NCI-H1694 (cell line): ENCODE measurements at places on chromosomes 5 and 9.

- DNase-seq = no peak
These were observed 7.1 kb upstream of the HAND1 start for GRCh38 chr5:154485096-154485491.

DNA sequence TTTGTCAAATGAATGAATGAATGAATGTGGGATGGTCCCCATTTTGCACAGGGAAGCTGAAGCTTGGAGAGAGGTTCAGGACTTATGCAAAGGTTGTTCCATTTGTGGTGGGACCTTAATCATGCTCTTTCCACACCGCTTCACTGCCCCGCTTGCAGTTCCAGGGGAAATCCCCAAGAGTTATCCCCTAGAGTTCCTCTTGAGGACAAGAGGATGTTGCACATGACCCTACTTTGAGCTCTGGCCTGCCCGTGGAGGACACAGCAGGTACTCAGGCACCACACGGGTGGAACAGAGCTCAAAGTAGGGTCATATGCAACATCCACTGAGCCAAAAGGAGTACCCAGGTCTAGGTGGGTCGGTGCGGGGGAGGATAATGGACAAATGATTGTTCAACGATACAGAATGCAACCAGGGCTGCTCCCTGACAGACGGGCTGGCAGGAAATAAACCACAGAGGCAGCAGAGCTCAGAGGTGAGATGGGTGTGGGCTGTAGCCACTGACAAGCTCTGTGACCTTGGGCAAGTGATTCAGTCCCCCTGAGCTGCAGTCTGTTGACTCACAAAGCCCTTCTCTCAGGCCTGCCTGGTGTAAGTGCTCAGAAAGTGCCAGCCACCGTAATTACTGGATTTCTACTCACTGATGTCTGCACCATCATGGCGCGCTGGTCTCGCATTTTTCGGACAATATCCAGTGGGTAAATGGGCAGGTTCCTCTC lies 60.3 kb upstream of the EPB41L4B start:
- DNase-seq = no peak

GRCh38 chr5:12865529-12865928 lies 961.3 kb upstream of the CTNND2 start:
- DNase-seq = no peak

- DNase-seq = no peak
These were observed 75.6 kb downstream of the NTNG2 start for GRCh38 chr9:132237481-132237880.

DNA sequence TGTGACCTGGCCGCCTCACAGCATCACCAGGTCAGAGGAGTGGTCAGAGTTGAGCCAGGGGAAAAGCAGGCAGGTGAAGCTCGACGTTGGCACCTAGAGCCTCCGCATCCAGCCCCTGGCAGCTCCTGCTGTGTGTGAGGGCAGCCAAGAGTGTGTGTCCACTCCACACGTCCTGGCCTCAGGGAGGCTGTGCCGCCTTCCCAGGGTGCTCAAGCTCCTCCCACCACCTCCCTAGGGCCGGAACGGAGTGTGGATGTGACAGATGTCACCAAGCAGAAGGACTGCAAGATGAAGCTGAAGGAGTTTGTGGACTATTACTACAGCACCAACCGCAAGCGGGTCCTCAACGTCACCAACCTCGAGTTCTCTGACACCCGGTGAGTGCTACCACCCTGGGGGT lies 72.5 kb downstream of the PHF2 start:
- DNase-seq = no peak

- DNase-seq = no peak
These were observed 120.9 kb downstream of the COL23A1 start for GRCh38 chr5:178469011-178469974.

- DNase-seq = peak; percentile 2
These were observed 223.5 kb downstream of the SH3GL2 start for GRCh38 chr9:17802249-17802857.

GRCh38 chr5:159333545-159333925 lies 3.2 kb upstream of the IL12B start:
- no peak for DNase-seq

GRCh38 chr9:134628354-134628736 lies 13.3 kb upstream of the COL5A1 start:
- DNase-seq = no peak

DNA sequence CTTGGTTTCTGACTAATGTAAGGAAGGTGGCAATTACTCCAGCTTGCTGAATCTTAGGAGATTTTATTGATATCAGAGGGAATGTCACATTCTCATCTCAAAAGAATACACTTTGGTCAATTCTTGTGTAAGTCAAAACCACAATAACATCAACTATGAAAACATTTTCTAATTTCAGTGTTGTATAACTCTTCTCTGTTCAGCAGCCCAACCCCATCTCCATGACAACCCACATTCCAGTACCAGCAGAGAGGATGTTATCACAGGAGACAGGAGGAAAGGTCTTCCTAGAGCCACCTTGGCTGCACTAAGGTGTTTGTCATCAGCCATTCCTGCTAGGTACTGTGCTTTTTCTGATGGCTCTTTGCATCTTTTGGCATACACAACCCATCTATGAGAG lies 529.1 kb upstream of the BRINP1 start:
- DNase-seq = no peak

DNA sequence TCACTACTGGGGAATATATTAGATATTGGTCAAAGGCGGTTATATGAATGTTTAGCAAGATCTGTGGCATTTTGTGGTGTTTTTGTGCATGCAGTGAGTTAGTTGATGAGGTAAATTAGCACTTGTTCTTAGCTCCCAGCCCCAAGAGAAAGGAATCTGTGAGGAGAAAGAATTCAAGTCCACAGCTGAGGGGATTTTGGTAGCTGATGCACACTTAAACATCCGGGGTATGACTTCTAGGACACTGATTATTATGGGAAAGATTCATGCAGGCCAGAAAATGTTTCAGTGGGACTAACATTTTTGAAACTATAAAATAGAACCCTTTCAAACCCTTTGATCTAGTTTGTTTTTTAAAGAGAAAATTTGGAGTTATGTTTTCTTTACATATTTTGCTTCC lies 118.2 kb upstream of the RPS23 start:
- DNase-seq = no peak

- DNase-seq = no peak
These were observed 47.4 kb downstream of the EXOSC2 start for GRCh38 chr9:130741024-130741305.

- DNase-seq = no peak
These were observed 26.1 kb upstream of the CSF1R start for GRCh38 chr5:150112201-150113046.

GRCh38 chr9:121268851-121269641 lies 1.1 kb downstream of the GSN start:
- DNase-seq = no peak

- no peak for DNase-seq
These were observed 147.8 kb downstream of the AOPEP start for GRCh38 chr9:94874316-94874715.

- no peak for DNase-seq
These were observed 99.4 kb downstream of the VCAN start for GRCh38 chr5:83570916-83571315.

DNA sequence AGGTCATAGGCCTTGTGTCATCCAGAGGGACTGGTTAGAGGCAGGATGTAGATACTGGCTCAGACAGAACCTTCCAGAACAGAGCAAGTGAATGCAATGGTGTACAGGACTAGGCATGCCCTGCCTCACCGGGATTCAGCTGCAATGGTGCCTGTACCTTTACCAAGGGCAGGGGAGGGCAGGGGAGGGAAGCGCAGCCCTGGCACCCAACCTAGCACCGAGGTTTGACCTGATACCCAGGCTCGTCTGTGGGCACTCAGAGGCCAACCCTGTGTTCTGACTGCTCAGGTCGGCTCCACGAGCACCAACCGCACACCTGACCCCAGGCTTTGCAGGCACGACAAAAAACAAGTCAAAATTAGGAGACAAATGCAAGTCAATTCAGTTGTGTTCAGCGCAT lies 47.3 kb upstream of the GFPT2 start:
- DNase-seq = no peak

- DNase-seq = no peak
These were observed 7.7 kb upstream of the SRFBP1 start for GRCh38 chr5:121954086-121954485.

- DNase-seq = no peak
These were observed 217.0 kb downstream of the DMRT2 start for GRCh38 chr9:1267141-1267570.

DNA sequence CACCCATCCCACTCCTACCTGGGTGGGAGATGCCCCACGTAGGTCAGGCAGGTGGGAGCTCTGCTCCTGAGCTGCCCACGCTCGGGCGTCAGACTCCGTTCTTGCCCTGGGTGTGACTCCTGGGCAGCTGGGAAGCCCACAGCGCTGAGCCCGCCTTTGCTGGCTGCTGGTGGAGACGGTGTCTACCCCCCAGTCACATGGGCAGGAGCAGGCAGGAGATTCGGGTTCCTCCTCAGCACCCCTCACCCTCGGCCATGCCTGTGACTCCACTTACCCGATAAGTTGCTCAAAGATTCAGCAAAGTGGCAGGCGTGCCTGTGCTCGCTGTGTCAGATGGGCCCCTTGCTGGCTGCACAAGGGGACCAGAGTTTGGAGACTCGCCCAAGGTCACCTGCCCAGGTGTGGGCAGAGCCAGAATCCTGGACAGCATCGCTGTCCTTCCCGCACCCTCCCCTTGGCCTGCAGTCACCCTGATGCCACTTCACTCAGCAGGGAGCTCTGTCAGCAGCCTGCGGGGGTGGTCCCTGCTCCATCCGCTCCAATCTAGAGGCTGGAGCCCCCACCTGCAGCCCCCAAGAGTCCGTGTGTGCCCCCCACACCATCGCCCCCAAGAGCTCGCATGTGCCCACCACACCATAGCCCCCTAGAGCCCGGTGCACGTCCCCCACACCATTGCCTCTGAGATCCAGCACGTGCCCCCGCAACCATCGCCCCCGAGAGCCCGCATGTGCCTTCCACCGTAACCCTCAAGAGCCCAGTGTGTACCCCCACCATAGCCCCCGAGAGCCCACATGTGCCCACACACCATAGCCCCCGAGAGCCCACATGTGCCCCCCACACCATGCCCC lies 4.2 kb downstream of the LCN1 start:
- no peak for DNase-seq

DNA sequence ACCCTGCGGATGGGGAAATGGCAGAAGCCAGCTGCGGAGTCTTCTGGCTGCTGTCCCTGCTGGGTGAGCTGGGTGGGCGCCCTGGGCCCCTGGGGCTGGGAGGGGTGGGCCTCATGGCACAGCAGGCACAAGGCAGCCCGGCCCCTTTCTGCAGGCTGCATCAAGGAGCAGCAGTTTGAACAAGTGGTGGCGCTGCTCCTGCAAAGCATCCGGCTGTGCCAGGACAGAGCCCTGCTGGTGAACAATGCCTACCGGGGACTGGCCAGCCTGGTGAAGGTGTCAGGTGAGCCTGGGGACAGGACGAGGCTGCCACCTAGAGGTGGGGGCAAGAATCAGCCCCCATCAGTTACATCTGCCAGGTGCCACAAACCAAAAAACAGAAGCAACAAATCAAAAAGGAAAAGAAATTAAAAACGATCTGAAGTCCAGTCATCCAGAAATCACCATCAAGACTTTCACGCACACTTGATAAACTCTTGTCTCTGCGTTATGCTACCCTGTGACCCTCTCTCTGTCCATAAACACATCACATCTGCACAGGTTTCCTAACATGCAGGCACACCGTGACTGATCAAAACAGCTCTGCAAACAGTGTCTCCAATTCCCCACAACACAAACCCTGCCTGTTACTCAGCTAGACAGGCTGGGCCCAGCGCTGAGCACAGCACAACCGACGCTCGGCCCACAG lies 13.9 kb downstream of the REXO4 start:
- DNase-seq = peak; percentile 45

GRCh38 chr9:114799925-114800324 lies 5.9 kb downstream of the TNFSF15 start:
- DNase-seq = no peak

GRCh38 chr9:100020121-100020795 lies 78.5 kb downstream of the ERP44 start:
- DNase-seq = no peak

- DNase-seq = no peak
These were observed 2.0 kb downstream of the FOXI1 start for GRCh38 chr5:170107674-170108073.

GRCh38 chr9:131657037-131657377 lies 82.9 kb downstream of the RAPGEF1 start:
- no peak for DNase-seq

- no peak for DNase-seq
These were observed 173.3 kb upstream of the HMHB1 start for GRCh38 chr5:143638654-143639053.

GRCh38 chr5:74141053-74141452 lies 499.5 kb downstream of the ENC1 start:
- DNase-seq = no peak

DNA sequence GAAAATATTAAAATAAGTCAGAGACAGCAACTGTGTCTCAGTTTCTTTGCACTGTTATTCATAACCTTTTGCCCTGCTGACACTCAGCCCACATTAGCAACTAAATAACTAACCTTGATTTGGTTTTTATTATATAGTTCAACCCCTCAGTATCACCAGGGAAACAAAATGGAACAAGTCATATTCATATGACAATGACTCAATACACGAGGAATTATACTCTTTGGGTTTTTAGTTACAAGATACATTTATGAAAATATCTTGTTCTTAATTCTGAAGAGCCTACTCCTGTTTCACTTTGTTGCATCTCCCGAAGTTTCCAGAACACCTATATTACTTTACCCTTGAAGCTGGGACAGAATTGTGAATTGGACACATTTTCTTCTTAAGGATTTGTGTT lies 845.4 kb downstream of the EFNA5 start:
- no peak for DNase-seq

GRCh38 chr9:136367296-136368145 lies 4.0 kb upstream of the DNLZ start:
- no peak for DNase-seq

DNA sequence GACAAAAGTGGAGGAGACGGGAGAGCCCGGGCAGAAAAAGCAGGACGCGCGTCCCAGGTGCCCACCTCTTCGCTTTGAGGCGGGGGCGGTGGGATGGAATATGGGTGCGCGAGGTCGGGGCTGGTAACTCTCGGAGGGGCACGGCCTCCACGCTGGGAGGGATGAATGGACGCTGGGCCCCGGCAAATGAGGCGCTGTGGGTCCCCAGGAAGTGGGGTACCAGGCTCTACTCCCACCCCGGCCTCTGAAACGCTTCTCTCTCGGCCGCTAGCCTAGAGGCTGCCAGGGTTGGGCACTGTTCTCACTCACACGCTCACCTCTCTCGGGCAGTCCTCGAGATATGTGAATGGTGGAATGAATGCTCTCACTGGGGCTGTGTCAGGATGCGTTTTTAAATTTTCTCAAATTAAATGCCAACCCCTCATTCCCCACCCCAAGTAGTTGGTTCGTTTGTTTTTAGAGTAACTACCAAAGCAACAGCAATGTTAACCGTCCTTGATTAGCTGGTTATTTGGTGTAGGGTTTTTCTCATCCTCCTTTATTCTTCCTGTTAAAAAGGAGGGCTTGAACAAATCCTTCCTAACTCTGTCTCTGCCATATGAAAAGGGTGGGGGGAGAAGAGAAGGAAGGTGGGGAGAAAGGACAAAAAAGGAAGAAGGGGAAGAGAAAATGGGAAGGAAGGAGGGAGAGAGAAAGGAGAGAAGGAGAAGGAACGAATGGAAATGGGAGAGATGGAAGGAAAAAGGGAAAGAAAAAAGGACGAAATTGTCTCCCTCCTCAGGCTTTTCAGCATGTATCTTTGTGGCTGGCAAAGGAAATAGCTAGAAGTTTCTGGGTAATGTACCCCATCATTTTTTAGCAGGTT lies 1.3 kb upstream of the EBF1 start:
- DNase-seq = no peak

- no peak for DNase-seq
These were observed 8.2 kb downstream of the OR1K1 start for GRCh38 chr9:122808141-122808540.
